Stimulated activated CD8-positive, alpha-beta memory T cell treated with anti-CD3 and anti-CD28 coated beads, Interleukin-2, amount 100 ng/mL, for 48 hours (primary cell): ENCODE measurements at places on chromosomes 6 and 20.

GRCh38 chr6:129677620-129678325, 32.2 kb downstream of the ARHGAP18 start:
- no peak for DNase-seq

DNA sequence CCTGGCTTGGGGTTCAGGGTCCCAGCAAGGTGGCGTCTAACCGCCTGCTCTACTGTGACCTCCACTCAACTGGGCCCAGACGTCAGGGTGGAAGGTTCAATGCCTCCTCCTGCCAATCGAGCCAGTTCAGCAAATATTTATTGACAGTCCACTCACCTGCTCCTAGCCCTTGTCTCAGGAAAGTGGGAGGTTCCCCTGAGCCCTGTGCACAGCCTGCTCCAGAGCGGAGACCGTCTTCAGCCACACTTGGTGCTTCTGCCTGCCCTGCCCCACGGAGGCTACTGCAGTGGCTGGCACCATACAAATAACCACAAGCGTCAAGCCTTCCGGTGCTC, 6.1 kb downstream of the CCDC167 start:
- DNase-seq, result no peak

- DNase-seq, result no peak
Measured at GRCh38 chr6:11429577-11429976, 108.0 kb upstream of the TMEM170B start.

DNA sequence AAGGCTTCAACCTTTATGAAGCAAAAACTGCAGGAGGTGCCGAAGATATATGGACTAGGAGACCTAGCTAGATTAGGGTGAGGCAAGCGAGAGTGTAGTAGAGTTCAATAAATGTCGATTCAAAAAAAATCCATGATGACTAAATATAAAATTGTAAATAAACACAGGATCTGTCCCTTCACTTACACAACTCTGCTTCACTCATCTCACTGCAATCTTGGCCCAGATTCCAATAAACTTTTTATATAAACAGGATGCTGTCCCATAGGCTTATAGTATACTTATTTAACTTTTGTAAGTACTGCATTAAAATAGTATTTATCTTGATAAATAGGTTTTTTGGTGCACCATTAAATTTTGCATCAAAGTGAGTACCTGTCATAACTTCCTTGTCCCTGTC, 648.4 kb upstream of the NRSN1 start:
- DNase-seq, result no peak

GRCh38 chr6:9620263-9620662, 794.6 kb downstream of the TFAP2A start:
- no peak for DNase-seq

DNA sequence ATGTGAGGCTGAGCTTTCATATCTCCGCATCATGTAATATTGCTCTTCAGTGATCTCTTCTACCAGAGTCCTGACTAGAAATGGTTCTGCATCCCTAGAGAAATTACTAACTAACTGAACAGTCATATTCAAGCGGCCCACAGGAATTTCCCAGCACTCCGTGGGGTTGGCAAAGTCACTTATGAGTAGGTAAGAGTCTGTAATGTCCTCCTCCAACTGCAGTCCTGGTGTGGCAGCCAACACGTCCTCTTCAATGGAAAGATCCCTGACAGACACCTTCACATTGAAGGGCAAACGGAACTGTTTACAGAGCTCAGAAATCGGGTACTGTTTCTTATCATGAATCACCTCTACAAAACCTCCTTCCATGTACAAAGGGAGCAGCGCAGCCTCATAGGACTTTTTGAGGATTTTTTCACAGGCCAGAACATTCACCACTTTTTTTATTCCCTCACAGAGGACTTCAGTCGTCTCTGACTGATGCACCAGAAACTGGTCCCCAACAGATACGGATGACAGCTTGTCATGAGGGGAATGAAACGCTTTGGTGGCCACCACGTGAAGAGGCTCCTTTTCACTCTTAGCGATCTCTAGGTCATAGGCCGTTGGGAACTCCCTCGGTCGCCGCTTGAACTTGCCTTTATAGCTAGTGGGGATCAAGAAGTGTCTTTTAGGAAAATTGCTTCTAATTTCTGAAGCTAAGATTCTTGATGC, 87.7 kb downstream of the THEMIS start:
- DNase-seq, result no peak

DNA sequence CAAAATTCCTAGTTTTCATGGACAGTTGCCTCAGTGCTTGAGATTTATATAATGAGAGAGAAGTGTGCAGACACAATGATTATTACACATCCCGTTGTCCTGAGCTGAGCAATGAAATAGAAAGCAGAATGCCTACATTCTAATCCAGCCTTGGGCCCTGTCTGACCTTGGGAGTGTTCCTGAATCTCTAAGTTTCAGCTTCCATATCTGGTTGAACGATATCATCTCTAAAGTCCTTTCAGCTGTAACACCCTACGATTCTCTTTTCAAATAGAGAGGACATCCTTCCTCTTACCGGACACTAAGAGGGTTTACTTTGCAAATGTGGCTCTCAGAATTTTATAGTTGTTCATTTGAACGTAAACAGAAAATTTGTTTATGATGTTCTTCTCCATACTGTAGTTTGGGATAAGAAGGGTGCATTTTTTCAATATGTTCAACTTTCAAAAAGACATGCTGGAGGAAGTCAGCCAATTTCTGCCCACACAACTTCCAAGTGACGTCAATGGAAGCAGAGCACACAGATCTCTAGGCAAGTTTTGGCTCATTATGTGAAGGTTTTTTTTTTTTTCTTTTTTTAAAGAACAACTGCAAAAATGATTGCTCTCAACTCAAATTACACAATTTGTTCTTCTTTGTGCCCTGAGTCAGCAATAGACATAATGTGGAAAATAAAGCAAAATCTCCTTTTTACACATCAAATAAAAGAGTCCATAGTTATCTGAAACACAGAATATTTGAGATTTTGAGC, 50.4 kb downstream of the PDE7B start:
- DNase-seq, result no peak

DNA sequence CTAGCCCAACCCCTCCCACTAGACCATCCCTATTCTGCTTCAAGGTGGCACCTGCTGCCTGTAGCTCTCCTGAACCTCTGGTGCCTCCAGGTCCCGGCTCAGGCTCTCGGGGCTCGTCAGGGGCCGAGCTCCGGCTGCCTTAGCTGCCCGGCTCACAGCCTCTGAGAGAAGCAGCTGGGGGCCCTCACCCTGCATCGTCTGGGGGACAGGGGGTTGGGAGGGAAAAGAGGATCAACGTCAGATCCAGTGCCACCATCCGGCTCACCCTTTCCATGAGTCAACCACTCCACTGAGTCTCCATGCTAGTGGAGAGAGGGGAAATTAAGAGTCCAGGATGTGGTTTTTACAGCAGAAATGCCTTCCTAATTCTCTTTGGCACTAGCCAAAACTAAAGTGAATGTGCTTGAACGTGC, 13.0 kb downstream of the BAG6 start:
- no peak for DNase-seq
